ENCODE measurements at places on chromosomes 5 and 9.

GRCh38 chr5:56116599-56117141 lies 116.5 kb downstream of the ANKRD55 start:
- DNase-seq, result no peak

- DNase-seq, result no peak
Measured at GRCh38 chr5:40831346-40832210, 3.4 kb downstream of the RPL37 start.

- DNase-seq, result no peak
Measured at GRCh38 chr9:123410281-123410910, 54.4 kb downstream of the CRB2 start.

GRCh38 chr5:143509758-143510221 lies 106.3 kb upstream of the NR3C1 start:
- no peak for DNase-seq

- DNase-seq, result no peak
Measured at GRCh38 chr5:73387601-73388305, 60.8 kb downstream of the FOXD1 start.

DNA sequence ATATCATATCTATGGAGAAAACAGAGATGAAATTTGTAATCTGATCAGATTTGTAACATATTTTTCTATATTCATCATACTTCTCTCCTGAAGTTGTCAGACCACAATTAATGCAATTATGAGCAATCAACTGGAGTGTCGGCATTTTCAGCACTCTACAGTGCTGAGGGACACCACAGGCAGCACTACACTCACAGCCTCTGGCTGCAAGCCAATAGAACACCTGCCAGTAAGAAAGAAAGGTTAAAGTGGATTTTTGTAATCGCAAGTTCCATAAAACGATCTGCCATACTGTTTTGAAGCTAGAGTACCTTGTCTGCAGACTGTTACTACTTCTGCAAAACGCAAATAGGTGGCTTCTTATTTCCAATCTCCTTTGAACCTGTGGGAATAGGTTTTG lies 147.6 kb downstream of the ADAMTS6 start:
- DNase-seq, result no peak

DNA sequence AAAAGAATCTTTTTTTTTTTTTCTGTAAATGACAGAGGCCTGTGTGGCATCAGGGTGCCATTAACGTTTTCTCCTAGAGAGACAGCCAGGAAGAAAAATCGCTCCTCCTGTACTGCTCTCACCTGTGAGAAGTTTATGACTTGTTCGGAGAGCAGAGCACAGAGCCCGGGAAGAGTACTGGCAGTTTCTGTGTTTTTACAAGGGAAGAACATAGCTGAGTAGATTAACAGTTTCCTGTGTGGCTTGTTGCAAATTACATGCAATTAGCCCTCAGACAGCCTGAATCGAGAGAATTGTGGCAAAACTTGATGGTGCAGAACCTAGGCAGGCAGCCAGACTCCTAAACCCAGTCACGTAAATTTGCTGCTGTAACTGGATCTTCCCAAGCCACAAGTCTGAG lies 32.1 kb downstream of the PRKACG start:
- no peak for DNase-seq

DNA sequence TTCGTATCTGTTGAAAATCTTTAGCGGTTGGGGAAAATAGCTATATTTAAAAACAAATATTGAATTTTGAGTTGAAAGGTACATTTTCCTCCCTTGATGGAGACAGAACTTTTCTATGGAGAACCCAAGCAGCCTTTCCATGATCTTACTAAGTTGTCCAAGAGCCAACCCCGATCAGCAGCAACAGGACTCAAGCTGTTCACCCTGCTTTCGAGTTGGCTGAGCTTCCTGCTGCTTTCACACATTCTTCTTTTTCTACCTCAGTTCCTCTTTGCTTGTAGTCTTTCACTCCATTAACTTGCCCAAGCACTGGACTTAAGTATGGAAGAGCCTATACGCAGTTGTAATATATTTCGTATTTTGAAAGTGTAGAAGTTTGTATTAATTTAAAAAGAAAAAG lies 59.4 kb downstream of the IL6ST start:
- DNase-seq, result no peak

DNA sequence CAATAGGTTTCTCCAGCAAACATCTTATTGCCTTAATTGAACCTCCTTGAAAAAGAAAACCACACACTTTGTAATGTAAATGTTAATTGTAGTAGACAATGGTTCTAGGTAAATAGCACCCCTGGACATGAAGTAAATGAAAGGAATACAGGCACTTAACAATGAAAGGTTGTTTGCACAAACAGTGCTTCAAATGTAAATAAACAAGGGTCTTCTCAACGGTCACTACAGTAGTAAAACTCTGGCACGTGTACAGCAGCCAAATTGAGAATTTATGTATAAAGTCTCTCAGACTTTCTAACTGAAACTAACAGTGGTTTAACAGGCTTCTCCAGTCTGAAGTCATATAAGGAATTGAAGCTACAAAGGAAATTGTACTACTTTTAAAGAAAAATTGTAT lies 218.3 kb downstream of the MEF2C start:
- DNase-seq, result no peak

DNA sequence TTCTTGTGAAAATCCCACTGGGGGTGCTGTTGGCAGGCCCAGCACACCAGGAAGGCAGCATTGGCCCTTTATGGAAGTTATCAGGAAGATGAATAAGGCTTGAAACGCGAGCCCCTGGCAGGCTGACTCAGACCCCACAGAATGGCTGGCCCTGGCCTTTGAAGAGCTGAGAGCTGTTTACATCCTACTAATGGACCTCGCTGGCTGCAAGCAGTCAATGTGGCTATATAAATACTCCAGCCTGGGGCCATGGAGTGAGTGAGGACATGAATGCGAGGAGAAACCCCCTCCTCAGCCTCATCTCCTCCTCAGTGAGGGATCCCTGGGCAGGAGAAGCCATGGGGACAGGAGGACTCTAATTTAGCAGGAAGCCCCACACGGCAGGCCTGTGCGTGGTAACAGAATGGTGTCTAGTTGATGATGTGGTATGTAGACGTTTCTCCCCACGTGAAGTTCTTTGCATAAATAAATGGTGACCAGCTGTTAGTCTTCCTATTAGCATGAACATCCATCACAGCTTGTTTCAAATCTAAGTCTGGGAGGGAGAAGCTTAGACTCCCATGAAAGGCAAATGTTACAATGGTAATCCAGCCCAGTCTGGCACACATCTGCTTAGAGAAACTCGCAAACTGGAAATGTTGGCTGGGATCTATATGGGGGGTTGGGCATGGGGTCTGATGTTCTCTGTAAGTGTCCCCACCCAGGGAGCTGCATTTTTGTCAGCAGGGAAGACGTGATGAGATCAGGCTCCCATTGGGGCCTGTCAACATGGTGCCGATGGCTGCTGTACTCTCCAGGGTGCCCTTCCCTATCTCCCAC lies 175.1 kb upstream of the PITX1 start:
- no peak for DNase-seq

GRCh38 chr5:92749943-92750342 lies 831.1 kb downstream of the NR2F1-AS1 start:
- no peak for DNase-seq

- no peak for DNase-seq
Measured at GRCh38 chr5:37664551-37664950, 175.3 kb downstream of the GDNF start.

DNA sequence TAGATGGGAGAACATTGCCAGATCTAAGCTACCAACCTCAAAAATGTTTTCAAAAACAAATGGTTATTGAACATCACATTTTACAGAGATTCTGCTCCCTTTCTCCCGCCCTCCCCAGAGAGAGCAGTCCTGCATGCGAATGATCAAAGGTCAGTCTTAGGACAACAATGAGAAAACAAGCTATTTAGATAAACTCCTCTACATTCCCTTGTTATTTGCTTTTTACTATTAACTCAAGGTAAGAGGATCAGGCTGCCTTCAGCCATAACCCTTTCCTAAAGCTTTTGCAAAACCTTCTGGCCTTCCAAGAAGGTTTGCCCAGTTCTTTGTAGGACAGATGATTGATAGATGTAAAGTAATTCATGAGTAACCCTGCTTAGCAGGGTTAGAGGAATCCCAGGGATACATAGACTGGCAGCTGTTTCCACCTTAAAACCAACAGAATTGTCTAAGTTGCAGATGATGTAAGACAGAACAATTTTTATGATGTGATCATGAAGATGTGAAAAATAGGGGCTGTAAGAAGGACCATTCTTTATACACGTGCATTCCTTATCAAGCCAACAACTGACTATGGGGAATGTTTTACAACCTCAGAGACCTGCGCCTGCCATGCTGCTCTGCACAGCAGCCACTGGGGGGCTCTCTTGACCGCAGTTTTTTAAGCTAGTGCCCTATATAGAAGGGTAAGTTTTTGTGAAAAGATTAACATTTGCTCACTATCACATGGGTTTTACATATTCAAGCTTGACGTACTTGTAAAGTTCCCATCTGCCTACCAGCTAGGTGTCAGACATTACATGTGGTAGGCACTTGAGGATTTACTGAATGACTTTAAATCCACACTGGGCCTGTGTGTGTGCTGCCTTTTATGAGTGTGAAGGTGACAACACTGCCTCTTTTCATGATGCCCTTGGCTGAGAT lies 2.3 kb upstream of the ZNF782 start:
- no peak for DNase-seq

DNA sequence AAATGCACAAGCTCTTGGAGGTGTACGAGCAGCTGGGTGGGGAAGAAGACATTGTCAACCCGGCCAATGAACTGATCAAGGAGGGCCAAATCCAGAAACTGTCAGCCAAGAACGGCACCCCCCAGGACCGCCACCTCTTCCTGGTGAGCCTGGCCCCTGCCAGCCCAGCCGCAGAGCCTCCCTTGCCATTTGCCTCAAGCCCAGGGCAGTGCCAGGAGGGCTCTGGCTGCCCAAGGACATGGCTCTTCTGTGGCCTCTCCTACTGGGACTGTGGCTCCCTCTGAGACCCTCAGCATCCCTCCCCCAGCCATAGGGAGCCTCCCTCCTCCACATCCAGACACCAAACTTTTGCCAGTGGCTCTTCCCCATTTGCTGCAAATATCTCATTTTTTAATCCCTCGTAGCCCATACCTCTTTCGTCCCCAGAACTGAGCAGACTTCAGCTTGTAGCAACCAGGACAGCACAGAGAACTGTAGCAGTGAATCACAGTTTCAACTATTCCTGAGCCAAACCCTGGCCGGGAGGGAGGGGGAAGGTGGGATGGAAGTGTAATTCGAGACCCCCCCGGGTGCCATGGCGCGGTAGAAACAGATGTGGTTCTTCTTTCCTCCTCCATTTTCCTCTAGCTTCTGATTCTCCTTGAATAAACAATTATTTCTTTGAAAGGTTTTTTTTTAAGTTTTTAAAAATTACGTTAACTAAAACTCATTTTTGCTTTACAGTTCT lies 44.5 kb upstream of the SUSD3 start:
- DNase-seq, result no peak

- no peak for DNase-seq
Measured at GRCh38 chr9:38171538-38171884, 102.5 kb upstream of the SHB start.

- no peak for DNase-seq
Measured at GRCh38 chr5:91225848-91226686, 157.1 kb downstream of the ARRDC3 start.

GRCh38 chr9:92682269-92682668 lies 12.3 kb upstream of the IPPK start:
- no peak for DNase-seq

GRCh38 chr5:148374690-148375360 lies 8.9 kb upstream of the FBXO38 start:
- no peak for DNase-seq

- DNase-seq, result no peak
Measured at GRCh38 chr5:157390551-157391297, 69.3 kb upstream of the NIPAL4 start.

GRCh38 chr5:83077662-83078261 lies 415 bp downstream of the XRCC4 start:
- no peak for DNase-seq

DNA sequence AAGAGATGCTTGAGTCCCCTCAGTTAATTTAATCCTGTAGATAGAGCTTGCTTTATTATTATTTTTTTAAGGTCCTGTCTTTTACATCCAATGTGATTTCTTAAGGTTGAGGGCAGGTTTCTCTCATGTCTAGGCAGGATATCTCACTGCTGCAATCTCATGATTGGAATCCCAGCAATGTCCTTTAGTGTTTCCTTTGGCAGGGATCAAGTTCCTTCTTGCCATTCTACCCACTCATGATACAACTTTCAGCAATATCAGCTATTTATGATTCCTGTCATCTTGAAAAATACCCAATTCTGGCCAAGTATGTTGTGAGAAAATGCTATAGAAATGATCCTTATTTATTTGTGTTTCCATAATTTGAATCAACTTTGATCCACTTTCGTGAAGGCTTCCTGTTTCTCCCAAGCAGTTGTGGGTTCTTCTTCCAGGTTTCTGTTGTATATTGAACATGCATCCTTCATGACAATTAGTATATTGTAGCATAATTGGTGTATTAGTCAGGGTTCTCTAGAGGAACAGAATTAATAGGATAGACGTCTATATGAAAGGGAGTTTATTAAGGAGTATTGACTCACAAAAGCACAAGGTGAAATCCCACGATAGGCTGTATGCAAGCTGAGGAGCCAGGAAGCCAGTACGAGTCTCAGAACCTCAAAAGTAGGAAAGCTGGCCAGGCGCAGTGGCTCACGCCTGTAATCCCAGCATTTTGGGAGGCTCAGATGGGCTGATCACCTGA lies 18.4 kb upstream of the VPS13A start:
- DNase-seq, result no peak

DNA sequence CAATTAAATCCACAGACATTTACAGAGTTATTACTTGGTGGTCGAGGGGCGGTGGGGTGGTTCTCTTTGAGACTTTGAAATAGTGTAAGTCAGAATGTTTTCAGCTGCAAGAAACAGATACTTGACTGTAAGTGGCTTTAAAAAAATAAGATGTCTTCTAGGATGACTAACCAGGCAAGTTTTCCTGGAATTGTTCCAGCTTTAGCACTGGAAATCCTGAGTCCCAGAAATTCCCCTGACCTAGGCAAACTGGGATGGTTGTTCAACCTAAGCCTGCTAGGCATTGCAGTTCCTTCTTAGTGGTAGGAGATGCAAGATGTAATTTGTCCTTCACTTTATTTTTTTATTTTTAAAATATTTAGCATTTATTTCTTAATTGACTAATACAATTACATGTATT lies 169.5 kb upstream of the POC5 start:
- DNase-seq, result no peak

DNA sequence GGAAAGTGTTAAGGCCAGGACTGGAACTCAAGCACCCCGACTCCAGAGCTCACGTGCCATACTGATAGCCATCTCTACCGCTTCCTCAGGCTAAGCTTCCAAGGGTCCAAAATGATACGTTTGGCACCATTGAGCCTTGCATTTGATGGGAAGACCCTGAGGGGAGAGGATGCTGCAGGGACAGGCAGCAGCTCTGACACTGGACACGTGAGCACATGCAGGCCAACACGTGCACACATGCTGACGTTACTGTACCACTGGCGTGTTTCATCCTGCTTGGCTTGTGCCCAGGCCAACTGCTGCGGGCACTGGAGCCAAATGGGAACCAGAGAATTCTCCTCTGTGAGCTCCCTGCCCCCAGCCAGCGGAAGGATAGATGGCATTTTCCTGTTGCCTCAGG lies 5.2 kb downstream of the FAT2 start:
- no peak for DNase-seq

GRCh38 chr5:170681013-170681433 lies 102.5 kb upstream of the GABRP start:
- DNase-seq, result no peak

GRCh38 chr5:54915466-54916027 lies 69.8 kb downstream of the ESM1 start:
- no peak for DNase-seq
